ENCODE measurements at places on chromosomes 1 and 21.

- DNase-seq, result no peak
Measured at GRCh38 chr1:232501854-232502253, 128.1 kb downstream of the SIPA1L2 start.

DNA sequence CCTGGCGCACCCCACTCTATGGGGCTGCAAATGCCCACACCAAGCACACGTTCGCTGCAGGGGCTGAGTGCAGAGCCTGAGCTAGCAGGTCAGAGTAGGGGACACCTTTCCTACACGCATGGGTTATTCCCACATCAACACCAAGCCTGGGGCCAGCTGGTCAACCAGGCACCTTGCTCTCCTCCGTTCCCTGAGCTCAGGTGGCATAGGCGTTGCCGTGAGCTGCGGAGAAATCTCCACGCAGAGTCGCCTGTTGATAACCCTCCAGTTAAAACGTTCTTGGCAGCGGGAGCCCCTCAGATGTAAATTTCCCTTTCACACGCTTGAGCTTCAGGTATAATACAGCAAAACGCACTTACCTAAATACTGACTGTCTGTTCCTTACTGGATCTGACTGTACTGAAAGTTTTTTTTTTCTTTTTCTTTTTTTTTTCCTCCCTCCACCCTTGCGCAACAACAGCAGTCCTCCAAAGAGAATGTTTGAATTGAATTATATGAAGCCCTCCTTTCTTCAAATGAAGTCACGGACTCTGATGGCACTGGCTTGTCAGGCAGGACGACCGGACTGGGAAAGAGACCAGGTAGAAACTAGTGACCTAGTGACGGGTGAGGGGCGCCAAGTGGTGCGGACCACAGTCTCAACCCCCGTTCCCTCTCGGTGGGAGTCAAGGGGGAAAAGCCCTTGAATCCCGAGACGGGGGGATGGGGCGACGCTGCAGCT, 2.1 kb downstream of the BRINP3 start:
- no peak for DNase-seq

- DNase-seq, result no peak
Measured at GRCh38 chr1:24737368-24738117, 7.7 kb upstream of the CLIC4 start.

DNA sequence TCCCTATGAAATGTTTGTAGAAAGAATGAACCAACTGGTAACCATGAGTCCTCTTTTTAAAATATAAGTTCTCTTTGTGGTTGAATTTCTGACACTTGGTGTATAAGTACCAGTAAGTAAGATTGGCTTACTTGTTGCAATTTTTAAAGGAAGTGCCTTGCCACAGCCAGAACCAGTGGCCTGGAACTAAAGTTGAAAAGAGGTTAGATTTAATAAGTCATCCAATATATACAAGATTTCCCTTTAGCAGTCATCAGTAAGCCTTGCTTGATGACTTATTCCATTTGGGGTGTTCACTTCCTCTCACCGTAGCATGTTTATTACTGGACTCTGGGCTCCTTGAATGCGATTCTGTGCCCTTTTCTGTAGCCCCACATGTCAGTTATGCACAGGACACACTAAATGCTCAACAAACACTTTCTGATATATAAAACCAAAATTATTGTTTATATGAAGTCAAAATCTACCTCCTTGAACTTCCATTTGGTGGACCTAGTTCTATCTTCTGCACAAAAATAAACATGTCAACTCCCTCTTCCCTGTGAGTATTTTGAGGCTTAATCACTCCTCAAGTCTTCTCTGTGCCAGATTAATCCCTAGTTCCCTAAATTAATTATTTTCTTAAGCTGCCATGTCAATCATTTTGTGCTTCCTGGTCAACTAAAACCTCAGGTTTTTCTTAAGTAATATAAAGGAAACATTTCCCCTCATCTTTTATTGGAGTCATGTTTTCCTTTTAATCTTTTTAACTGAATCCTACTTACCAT, 218.1 kb downstream of the ST6GALNAC3 start:
- DNase-seq, result no peak

GRCh38 chr1:177779166-177779965, 190.5 kb downstream of the SEC16B start:
- no peak for DNase-seq

- peak; percentile 57 for DNase-seq
Measured at GRCh38 chr1:155472491-155473083, 90.0 kb downstream of the ASH1L start.

DNA sequence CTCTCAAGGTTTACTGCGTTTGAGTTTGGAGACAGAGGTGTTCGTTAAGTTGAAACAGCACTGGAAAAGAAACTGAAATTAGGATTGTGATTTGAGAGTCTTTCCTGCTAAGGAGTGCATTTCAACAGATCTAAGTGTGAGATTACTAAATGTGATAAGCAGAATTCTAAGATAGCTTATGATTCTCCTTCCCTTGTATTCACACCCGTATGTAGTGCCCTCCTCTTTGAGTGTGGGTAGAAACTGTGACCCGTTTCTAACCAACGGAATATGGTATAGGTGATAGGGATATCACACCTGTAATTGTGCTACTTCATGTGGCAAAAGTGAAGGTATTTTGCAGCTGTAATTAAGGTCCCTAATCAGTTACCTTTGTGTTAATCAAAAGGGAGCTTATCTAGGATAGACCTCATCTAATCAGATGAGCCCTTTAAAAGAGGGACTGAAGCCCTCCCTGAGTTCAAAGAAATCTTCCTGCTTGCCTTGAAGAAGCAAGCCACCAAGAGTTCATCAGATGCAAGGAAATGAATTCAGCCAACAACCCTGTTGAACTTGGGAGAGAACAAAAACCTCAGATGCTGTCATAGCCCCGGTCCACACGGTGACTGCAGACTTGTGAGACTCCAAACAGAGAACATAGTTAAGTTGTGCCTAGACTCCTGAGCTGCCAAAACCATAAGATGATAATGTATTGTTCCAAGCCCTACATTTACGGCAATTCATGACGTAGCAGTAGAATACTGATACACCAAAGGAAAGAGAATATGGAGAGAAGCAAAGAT, 12.6 kb upstream of the IL12RB2 start:
- no peak for DNase-seq

GRCh38 chr1:207898836-207899235, 12.1 kb downstream of the CD34 start:
- DNase-seq, result no peak

DNA sequence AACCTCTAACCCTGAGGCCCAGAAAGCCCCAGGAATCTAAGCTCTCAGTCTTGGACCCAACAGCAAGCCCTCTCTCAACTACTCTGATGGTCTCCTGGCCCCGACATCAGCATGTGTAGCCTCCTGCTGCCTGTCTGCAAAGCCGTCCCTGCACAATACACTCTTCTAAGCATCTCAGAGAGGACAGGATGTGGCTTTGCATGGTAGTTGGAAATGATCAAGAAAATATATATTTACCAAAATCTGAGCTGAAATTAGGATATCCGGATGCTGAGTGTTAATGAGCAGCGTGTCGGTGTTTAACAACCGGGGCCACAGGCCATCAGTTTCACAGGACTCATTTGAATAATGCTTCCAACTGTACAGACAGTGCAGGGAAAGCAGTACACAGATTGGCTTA, 59.1 kb upstream of the SIM2 start:
- no peak for DNase-seq

- DNase-seq, result no peak
Measured at GRCh38 chr1:40903106-40903505, 40.9 kb upstream of the CITED4 start.

- no peak for DNase-seq
Measured at GRCh38 chr1:192565946-192566345, 9.6 kb upstream of the RGS1 start.

DNA sequence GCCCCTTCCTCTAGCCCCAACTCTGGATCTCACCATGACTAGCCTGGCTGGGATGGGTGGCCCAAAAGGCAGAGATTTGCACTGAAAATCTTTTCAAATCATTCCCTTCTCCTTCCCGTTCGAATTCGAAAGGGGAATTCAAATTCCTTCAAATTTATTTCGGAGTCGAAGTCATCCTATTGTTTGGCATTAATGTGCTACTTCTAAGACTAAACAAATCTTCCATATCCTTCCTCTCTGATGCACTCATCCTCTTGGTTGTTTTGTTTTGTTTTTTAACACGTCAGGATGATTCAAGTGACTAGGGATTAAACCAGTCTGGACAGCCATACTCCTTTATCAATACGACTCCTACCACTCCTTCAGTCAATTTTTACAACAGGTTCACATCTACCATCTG, 95.5 kb upstream of the SGIP1 start:
- DNase-seq, result no peak

DNA sequence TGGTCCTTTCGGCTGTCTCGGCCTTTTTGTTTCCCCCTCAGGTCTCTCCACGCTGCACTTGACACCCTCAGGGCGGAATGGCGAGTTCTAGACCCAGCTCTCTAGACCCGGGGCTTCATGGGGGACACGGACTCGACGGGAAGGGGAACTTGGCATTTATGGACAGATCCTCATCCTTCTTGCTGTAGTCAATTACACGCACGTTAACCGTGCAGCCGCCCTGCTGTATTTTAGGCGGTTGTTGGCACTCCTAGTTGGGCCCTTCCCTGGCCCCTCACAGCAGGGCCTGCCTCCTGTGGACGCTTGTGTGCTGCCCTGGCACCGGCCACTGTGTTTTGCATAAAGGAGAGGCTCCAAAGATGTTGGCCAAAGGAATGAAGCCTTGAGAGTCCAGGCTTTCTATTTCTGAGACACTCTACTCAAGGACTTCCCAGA, 558 bp upstream of the BTG3 start:
- peak; percentile 32 for DNase-seq

DNA sequence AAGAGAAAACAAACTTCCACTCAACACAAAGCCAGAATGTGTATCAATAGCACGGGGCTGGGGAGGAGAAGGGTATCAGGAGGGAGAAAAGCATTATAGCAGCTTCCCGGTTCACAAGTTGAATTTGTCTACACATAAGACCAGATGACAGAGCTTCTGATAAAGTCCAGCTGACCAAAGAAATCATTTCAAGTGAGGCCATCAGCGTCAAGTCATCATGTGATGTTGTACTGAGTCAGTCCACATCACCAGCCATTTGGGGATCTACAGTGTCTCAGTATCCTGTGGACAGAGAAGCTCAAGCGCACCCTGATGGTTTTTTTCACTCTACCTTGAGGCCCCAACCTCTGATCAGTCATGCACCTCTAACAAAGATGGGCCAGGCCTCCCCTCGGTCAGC, 33.0 kb downstream of the SETD4 start:
- DNase-seq, result no peak

DNA sequence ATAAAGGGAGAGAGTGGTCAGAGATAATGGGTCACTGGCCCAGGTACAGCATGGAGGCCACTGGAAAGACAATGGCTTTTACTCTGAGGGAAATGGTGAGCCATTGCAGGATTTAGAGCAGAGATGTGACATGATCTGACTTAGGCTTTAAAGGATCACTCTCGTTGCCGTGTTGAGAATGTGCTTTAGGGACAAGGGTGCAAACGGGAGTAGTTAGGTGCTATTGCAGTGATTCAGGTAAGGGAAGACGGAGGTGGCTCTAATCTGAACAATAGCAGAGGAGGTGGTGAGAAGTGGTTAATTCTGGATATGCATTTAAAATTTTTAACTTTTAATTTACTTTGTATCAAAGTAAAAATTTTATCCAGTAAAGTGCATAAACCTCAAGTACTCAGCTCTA, 9.8 kb downstream of the ADORA1 start:
- no peak for DNase-seq

DNA sequence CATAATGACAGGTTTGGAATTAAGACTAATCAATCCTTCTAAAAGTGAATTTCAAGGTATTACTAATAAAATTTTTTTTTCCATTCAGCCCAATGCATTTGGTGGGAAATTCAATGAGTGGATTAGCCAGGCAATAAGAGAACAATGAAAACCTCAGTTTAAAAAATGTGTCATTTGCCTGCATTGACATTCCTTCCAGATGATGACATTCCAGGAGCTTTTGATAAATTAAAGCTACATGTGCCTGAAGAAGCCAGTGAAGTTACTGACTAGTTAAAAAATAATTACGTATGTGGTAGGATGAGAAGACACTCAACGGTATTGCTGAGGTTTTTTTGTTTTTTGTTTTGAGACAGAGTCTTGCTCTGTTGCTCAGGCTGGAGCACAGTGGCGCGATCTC, 37.9 kb upstream of the RC3H1 start:
- DNase-seq, result no peak

DNA sequence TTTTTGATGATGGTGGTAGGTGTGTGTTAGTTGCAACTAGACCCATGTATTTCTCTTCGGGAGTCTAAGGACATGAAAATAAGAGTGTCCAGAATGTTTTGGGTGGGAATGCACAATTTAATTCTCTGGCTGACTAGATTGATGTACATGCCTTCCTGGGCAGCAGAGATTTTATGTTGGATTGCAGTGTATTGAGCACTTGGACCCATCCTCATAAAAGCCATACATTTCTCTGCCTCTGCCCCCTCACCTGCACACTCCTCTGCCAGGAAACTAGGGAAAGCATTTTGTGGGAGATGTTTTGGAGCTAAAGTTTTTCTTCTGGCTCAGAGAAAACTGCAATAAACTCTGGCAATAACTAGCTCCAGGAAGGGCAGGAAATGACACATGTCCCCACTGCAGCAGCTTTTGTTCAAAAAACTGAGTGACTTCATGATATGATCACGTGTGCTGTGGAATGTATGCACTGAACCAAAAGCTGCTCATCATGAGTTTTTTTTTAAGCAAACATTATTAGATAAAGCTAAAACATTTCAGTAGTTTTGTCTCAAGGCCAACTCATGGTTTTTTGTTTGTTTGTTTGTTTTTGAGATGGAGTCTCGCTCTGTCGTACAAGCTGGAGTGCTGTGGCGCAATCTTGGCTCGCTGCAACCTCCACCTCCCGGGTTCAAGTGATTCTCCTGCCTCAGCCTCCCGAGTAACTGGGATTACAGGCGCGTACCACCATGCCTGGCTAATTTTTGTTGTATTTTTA, 17.6 kb downstream of the RIT1 start:
- peak; percentile 81 for DNase-seq

Measured in GM03348 (cell line).